ENCODE measurements at places on chromosomes 2 and 18. TPM values are rescaled to one million over a fixed set of nuclear protein-coding genes. Genes with fewer than 3 reads are reported as not detected.

- no peaks in the 10 kb centered on the region for H3K36me3 ChIP-seq
- H3K27me3 ChIP-seq: no peaks in the 10 kb centered on the region
- H3K27ac ChIP-seq: no peak overlapping the region
- H3K4me1 ChIP-seq: no peaks in the 10 kb centered on the region
Measured at GRCh38 chr2:175366815-175367214, 185.3 kb upstream of the ATP5MC3 start.

DNAJC10 gene
- 99.4 TPM for total RNA-seq

- DNase-seq: no peak
- H3K36me3 ChIP-seq: no peaks in the 10 kb centered on the region
- no peak overlapping the region for H3K4me3 ChIP-seq
- H3K27ac ChIP-seq: no peak overlapping the region
Measured at GRCh38 chr18:68504441-68505177, 210.3 kb downstream of the TMX3 start.

GRCh38 chr18:492451-492850 is 8.1 kb downstream of the COLEC12 start:
- no peaks in the 10 kb centered on the region for H3K36me3 ChIP-seq
- H3K27ac ChIP-seq: no peak overlapping the region
- no peak for DNase-seq

LIPG gene
- total RNA-seq: 474 TPM

DNA sequence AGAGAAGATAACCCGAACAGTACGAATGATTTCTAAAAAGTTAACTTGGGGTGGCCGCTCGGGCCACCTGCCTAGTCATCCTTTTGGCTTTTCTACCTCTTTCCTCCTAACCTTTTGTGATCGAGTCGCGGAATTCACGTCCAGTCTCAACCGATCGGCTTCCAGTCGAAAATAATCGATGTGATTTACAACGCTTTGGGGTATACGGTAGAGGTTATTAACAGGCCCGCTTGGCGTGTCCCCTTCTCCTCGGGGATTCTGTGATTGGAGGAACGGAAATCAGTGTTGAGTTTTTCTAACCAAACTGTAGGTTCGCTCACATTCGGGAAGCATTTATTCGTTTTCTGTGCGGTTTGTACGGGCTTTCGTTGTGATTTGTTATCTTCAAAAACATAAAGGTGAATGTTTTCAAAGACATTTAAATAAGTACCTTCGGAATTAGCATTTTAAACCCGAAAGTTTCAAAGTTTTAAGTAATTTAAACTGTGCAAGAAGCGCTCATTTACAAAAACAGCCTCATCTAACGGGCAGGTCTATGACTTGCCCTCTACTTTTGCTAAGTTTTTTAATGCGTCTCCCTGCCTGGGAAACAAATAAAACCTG is 588 bp upstream of the FOXI3 start:
- H3K4me1 ChIP-seq: peaks cover 12% of the 10 kb centered on the region
- no peak for DNase-seq
- H3K27me3 ChIP-seq: peaks cover 34% of the 10 kb centered on the region
- no peak overlapping the region for H3K4me3 ChIP-seq
- H3K36me3 ChIP-seq: no peaks in the 10 kb centered on the region
- H3K27ac ChIP-seq: no peak overlapping the region

CDH20 gene
- 1.2 TPM for total RNA-seq

DNA sequence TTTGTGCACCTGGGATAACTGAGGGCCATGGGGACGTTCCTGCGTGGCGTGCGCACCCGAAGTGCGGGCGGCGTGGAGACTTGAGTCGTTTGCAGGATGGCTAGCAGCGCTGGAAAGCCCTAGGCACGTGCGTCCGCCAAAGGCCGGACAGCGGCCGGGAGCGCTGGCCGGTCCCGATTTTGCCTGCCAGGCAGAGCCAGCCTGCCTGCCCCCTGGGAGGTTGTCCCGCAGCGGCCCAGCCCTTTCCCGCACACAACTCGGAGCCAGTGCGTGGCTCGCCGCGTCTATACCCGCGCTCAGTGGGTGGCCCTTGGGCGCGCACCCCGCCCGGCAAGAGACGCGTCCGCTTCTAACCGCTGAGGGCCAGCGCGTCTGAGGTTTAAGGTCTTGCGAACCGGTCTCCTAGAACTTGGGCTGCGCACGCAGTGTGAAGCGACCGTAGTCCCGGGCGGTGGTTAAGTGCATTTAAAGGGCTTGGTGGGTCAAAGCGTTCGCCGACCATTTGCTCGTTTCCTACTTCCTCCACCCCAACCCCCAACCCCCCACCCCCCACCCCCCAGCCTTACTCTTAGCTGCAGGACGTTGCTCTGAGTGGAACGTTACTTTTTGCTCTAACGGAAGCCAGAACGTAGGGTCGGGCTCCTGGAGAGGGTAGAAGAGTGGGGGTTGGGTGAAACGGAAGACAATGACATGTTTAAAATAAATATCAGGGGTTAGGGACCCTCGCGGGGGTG is 627 bp downstream of the CDCA7 start:
- peaks cover 14% of the 10 kb centered on the region for H3K4me1 ChIP-seq
- H3K36me3 ChIP-seq: no peaks in the 10 kb centered on the region
- no peak overlapping the region for H3K27ac ChIP-seq
- peaks cover 11% of the 10 kb centered on the region for H3K27me3 ChIP-seq

EGR4 gene
- total RNA-seq: not detected

GRCh38 chr2:242075696-242076095 is 206.2 kb downstream of the RTP5 start:
- H3K36me3 ChIP-seq: no peaks in the 10 kb centered on the region
- no peaks in the 10 kb centered on the region for H3K27me3 ChIP-seq
- DNase-seq: no peak
- H3K4me3 ChIP-seq: no peak overlapping the region
- H3K4me1 ChIP-seq: no peaks in the 10 kb centered on the region
- H3K27ac ChIP-seq: no peak overlapping the region

CROCC2 gene
- total RNA-seq: not detected

MARCO gene
- 4.5 TPM for total RNA-seq

GRCh38 chr2:105604938-105605337 is 139.8 kb upstream of the NCK2 start:
- peak; percentile 40 for DNase-seq
- no peaks in the 10 kb centered on the region for H3K27me3 ChIP-seq
- no peak overlapping the region for H3K4me3 ChIP-seq
- H3K27ac ChIP-seq: peak overlapping the region; percentile 27
- peaks cover 16% of the 10 kb centered on the region for H3K4me1 ChIP-seq
- H3K36me3 ChIP-seq: no peaks in the 10 kb centered on the region

CD226 gene
- total RNA-seq: 5.6 TPM

STON1 gene
- 12.1 TPM for total RNA-seq

GRCh38 chr2:204175552-204176271 is 239.1 kb downstream of the ICOS start:
- H3K4me1 ChIP-seq: no peaks in the 10 kb centered on the region
- DNase-seq: no peak
- no peaks in the 10 kb centered on the region for H3K36me3 ChIP-seq

GRCh38 chr2:28586867-28587266 is 91.0 kb downstream of the PLB1 start:
- H3K4me3 ChIP-seq: no peak overlapping the region
- H3K27ac ChIP-seq: no peak overlapping the region
- H3K36me3 ChIP-seq: no peaks in the 10 kb centered on the region
- H3K4me1 ChIP-seq: no peaks in the 10 kb centered on the region

DNA sequence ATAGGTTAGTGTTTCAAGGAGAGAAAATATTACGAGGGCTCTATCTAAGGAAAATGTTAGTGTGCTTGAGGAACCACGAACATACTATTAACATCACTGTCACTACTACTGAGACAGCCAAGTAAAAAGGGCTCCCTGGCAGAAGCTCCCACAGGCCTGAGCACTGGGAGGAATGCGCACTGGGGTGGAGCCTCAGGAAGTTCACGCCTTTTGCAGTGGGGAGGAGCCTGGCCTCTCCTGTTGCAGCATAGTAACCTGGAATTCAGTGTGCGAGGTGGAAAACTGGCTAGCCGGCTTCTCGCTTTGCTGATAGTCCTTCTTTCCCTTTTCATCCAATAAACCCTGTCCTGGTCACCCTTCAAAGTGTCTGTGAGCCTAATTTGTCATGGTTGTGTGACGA is 250.3 kb downstream of the ERBB4 start:
- H3K27me3 ChIP-seq: no peaks in the 10 kb centered on the region
- DNase-seq: no peak
- H3K27ac ChIP-seq: no peak overlapping the region
- H3K36me3 ChIP-seq: no peaks in the 10 kb centered on the region
- H3K4me1 ChIP-seq: peaks cover 2% of the 10 kb centered on the region
- no peak overlapping the region for H3K4me3 ChIP-seq

DNA sequence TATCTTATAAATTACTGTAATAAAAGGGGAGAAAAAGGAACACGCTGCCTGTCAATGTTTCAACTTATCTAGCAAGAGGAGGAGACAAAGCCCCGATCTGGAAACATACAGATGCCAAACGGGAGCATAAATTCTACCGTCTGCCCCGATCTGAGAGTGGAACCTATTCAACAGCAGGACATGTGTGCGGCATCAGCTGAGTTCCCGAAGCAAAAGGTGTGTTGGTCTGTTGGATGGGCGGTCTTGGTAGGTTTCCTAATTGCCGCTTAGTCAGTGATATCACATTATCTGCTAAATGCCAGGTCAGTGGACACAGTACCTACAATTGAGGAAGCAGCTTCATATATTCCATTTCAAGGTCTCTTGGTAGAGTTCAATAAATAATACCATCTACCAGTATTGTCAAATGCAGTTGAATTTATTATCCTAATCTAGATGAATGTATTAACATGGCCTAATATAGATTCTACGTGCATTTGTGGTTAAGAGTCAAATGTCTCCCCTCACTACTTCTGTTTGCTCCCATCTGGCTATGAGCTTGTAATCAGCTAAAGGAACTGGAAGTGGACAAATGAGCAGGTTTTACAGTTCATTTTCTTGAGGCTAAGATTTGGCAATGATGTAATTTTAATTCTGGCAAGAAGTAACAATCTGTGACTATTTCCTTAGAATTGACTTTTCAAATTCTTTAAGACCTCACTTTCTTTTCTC is 219.0 kb downstream of the ZNF521 start:
- DNase-seq: no peak
- H3K27me3 ChIP-seq: no peaks in the 10 kb centered on the region
- peaks cover 2% of the 10 kb centered on the region for H3K4me1 ChIP-seq
- no peak overlapping the region for H3K27ac ChIP-seq

DNA sequence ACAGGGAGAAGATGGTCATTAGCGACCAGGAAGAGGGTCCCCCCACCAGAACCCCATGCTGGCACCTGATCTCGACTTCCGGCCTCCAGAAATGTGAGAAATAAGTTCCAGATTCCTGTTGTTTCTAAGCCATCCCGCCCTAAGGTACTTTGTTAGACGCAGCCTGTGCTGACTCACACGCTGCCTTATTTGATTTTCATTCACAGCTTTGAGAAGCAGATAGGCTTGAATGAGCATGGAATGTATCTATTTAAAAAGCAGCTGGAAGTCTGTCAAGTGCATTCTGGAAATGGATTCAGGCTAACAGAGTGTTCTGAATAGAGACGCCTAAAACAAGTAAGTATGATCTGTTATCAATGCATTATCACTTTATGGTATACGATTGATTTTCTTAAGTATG is 8.3 kb upstream of the IL1R2 start:
- no peak overlapping the region for H3K4me3 ChIP-seq
- H3K27me3 ChIP-seq: no peaks in the 10 kb centered on the region
- H3K27ac ChIP-seq: peak overlapping the region; percentile 91

DNA sequence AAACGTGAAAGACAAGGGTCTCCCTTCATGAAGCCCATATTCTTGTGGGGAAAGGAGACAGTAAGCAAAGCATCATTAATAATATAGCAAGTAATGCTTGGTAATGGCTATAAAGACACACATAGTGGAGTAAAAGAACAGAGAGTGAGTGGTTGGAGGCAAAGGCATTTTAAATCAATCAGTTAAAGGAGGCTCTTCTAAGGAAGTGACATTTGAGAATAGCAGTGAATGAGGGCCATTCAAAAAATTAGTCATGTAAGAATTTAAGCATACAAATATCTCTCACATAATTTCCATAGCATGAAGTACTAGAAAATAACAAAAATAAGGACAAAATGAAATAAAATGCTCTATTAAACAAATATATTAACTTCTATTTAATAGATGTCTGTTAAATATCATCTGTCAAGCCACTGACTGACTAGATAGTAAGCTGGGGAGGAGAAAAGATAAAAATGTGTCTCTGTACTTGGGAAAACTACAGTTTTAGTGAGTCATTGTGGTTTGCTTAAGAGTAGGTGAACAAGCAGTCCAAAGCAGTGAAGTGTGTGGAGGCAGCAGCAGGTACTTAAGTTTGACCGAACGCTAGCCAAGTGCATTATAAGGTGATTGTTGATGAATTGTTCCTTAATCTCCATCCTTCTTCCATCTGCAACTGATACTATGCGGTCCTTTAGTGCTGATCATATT is 160.1 kb downstream of the PARD3B start:
- H3K36me3 ChIP-seq: no peaks in the 10 kb centered on the region
- no peaks in the 10 kb centered on the region for H3K27me3 ChIP-seq
- DNase-seq: peak; percentile 52
- peaks cover 7% of the 10 kb centered on the region for H3K4me1 ChIP-seq
- no peak overlapping the region for H3K4me3 ChIP-seq
- no peak overlapping the region for H3K27ac ChIP-seq

DNA sequence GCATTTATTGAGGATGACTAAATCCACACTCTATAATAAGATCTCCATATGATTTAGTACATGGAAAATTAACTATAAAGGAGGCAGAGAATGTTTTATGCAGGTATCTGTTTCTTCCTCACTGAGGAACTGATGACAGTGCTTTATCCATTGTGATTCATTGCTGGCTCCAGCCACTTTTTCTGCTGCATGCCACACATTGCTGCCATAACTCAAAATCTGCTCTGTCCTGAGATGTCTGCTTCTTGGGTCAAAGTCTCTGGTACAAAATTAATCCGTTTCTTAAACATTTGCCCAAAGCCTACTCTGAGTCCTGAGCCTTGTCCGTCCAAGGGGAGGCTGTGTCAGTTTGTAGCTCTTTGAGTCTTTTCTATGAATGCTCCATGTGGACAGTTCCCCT is 15.5 kb upstream of the ARHGAP28 start:
- H3K27ac ChIP-seq: no peak overlapping the region
- H3K36me3 ChIP-seq: no peaks in the 10 kb centered on the region
- H3K4me3 ChIP-seq: no peak overlapping the region
- no peak for DNase-seq

DNA sequence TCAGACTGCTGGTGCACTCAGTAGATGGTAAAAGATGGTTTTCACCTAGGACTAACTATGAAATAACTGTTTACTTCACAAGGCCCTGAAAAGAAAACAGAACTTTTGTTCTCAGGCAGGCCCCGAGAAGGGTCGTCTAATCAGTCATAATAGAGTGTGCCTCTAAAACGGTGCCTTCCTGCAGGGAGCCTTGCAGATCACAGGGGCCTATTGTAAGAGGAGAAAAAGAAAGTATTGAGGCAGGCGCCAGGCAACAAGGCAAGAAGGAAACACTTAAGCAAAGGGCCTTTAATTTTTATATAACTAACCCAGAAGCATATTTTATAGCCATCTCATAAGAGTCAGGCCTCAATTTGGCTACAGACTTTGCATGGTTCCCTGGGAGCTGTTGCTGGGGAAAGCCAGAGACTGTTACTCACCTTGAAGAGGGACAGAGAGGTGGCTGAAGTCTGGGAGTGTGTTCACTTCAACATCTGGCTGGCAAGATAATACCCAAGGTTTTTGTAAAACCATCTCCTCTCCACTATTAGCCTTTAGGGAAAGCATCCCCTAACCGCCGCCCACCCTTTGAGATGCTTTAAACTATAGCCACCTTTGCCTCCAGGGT is 117.1 kb downstream of the PRPF40A start:
- no peak for DNase-seq
- no peak overlapping the region for H3K4me3 ChIP-seq
- H3K27ac ChIP-seq: no peak overlapping the region
- no peaks in the 10 kb centered on the region for H3K4me1 ChIP-seq
- H3K36me3 ChIP-seq: no peaks in the 10 kb centered on the region

GPR35 gene
- total RNA-seq: 0.29 TPM
